ENCODE measurements at places on chromosomes 7 and 10.
A peak's percentile ranks its signal among the peaks of the same experiment; 100 is the strongest.

DNA sequence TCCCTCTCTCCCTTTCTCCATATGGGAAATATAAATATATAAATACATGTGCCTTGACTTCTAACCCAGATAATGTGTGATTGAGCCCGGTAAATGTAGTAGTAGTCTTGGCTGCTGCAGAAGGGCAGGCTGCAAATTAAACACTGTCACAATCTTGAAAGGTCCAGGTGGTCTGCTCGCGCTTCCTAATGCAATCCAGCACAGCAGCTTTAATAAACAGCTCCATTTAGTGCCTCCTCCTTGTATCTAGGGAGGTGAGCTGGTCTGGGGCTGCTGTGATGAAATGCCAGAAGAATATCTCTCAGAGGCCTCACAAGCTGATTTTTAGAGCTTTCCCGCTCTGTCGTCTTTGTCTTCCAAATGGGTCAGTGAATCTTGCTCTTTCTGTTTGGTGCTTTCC is 782 bp downstream of the POU6F2 start:
- no peak for DNase-seq

GRCh38 chr7:130356876-130357611 is 12.4 kb downstream of the CPA5 start:
- DNase-seq, result no peak

DNA sequence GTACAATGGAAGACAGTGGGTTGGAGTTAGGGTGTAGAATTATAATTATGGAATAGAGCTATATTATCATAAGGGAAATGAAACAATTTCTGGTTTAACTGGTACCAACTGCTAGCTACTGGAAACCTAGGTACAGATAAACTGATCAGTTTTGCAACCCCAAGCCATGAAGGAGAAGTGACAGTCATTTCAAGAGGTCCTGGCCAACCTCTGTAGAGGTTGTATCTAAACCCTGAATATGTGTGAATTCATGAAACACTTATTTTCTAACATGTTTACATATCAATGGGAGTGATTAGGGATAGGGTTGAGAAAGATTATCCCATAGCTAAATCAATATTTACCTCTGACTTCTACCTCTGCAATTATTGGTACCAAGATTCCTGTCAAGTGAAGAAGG is 29.9 kb upstream of the CC2D2B start:
- no peak for DNase-seq

- DNase-seq, result no peak
Measured at GRCh38 chr7:98097042-98097645, 9.5 kb upstream of the LMTK2 start.

- DNase-seq, result no peak
Measured at GRCh38 chr7:46948716-46949115, 633.2 kb downstream of the TNS3 start.

- DNase-seq, result peak; percentile 39
Measured at GRCh38 chr7:920351-921070, 34.0 kb downstream of the ADAP1 start.

DNA sequence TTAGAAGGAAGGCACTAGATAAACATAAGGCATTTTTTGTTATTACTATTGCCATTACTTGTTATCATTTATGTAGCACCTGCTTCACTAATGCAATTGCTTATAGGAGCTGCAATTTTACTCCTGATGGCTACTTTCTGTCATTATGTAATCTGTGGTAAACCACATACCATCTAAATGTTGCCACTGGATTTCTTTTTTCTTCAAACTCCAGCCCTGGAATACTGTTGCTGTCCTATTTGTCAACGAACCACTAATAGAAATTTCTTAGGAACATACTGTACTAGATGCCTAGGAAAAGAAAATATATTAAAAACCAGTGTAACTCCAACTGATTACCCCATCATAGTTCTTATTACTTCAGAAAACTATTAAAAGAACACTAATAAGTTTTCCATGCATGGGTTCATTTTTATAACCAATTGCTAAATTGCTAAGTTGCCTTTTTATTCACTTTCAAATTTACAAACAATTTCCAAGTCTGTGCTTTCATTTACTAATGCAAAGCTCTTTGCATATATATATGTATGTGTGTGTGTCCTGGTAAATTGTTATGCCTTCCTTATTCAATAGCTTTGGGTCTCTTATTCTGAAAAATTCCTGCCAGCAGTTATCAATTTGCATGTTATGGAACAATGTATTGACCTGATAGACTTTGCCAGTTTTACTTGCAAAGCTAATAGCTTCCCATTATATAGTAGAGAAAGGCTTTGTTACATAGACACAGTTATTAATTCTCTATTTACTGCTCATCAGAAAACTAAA is 287.4 kb downstream of the EXOC4 start:
- no peak for DNase-seq

DNA sequence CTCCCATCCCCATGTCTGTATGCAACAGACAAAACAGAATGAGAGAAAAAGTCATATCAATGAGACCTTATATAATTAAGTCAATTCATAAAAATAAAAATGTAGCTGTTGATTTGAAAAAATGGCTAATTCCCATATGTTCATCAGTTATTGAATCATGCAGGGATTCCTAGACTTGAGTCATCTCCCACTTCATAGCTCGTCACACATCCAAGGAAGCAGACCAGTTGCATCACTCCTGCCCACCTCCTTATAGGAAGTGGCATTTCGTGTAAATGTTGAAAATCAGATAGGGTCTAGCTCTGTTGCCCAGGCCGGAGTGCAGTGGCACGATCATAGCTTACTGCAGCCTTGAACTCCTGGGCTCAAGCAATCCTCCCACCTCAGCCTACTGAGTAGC is 56.1 kb upstream of the SH2B2 start:
- no peak for DNase-seq

- DNase-seq, result no peak
Measured at GRCh38 chr7:76054123-76055120, 6.5 kb downstream of the MDH2 start.

DNA sequence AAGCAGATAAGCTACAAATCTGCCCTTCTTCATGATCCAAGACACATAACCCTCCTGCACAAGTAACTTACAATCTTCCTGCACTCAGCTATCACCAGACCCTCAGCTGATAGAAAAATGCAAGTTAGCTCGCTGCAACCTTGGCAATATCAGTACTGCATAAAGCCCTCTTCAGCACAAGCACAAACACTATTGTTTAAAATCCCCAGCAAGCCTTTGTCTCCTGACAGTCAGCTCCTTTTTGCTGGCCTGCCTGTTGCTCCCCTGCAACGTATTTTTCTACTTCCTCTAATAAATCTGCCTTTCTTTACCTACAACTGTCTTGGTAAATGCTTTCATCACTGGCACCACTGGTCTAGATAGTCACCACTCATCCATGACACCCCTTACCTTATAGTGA is 59.8 kb downstream of the BAMBI start:
- no peak for DNase-seq

- DNase-seq, result no peak
Measured at GRCh38 chr10:88728107-88728763, 22.2 kb downstream of the LIPK start.

- DNase-seq, result no peak
Measured at GRCh38 chr10:77967611-77968022, 41.1 kb upstream of the DLG5 start.

DNA sequence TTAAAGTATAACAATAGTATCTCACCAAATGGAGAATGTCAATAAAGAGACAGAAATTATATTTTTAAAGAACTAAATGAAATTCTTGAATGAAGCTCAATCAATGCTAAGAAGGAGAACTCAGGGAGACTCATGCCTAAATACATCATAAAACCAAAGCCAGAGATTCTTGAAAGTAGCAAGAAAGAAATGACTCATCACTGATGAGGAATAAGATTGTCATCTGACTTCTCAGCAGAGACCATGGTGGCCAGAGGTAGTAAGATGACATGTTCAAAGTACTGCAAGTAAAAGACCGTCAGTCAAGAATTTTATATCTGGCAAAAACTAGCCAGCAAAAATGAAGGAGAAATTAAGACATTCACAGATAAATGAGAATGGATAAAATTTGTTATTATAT is 399.0 kb downstream of the GRID1 start:
- no peak for DNase-seq

DNA sequence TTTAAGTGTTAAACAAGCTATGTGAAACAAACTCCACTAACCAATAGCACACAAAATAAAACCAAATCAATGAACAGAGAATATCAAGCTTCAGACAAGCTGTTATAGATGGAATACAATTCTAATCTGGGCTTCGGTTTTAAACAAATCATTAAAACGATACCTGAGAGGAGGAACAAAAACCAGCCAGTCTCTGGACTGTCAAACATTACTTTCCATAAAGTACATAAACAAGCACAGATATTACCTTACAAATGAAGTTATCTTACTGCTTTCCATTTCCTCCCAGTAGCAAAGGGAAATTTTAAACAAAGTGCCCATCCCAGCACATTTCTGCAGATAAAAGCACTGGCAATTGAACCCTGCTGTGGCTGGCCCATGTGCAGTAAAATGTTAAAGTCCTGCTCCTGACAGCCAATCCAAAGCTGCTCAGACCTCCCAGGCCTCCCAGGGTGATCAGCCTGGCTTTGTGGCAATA is 128.0 kb downstream of the NRCAM start:
- no peak for DNase-seq

DNA sequence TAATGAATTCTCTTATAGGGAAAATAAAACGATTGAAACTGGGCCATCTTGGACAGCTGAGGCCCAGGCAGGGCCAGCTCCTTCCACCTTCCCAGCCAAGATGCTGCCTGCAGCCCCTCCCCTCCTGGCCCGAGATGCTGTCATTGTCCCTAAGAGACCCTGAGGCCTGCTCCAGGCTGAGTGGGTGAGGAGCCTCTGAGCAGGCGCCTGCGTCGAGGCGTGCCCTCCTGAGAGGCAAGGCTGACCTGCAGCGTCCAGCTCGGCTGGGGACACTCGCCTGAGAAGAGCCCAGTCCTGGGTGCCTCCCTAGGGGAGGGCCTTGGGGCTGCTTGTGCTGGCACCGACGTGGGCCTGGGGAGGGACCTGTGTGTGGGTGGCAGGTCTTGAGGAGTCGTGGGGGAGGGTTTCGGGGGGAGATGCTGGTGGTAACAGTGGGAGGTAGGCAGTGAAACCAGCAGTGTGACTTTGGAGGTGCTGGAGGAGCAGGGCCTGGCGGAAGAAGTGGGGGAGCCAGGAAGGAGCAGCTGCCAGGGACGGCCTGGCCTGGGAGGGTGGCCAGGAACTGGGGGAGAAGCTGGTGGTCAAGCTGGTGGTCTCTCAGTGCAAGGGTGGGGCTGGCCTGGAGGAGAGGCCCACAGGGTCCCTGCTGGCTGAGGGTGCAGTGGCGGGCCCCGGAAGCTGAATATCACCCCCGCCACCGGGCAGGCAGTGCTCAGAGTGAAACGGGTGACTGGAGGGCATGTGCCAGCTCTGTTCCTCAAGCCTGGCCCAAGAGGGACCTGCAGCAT is 7.9 kb downstream of the GPR146 start:
- peak; percentile 70 for DNase-seq

- no peak for DNase-seq
Measured at GRCh38 chr10:100790761-100791208, 45.4 kb downstream of the PAX2 start.

DNA sequence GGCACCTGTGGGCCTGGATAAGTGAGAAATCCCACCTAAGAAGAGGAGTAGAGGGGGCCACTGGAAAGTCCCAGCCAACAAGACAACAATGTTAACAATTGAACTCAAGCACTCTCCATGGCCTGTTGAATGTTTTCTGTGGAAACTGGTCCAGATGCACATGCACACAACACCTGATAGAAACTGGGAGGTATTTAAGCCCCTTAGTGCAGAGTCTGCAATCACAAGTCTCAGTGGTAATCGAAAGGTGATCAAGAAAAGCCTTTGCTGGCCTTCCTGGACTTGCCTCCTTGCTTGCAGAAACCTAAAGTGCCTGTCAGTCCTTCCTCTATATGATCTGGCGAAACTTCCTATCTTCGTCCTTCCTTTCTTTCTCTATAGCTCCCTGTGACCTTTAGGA is 30.6 kb upstream of the HNRNPH3 start:
- DNase-seq, result no peak

DNA sequence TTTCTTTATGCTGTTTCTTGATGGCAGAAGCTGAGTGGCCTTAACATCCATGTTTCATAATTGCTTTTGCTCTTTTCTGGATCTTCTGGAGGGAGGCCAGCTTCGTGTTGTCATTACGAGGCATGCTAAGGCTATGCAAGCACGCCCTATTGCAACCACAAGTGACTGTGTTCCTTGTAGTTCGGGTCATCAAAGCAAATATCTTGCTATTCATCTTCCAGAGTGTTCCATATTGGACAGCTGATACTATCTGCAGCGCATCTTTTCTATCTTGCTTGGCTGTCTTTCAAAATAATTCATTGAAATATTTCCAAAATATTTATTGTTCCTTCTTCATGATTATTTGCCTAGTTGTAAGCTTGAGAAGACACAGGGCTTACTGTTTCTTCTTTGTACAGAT is 5.0 kb downstream of the EPHB6 start:
- DNase-seq, result no peak

GRCh38 chr7:66454600-66455225 is 174.0 kb upstream of the KCTD7 start:
- DNase-seq, result no peak

- DNase-seq, result no peak
Measured at GRCh38 chr7:159035571-159036073, 109.0 kb downstream of the VIPR2 start.

GRCh38 chr7:112360681-112361080 is 89.6 kb upstream of the IFRD1 start:
- no peak for DNase-seq

- no peak for DNase-seq
Measured at GRCh38 chr10:89653410-89653869, 8.4 kb upstream of the PANK1 start.

- no peak for DNase-seq
Measured at GRCh38 chr7:2692543-2692942, 4.5 kb downstream of the AMZ1 start.

DNA sequence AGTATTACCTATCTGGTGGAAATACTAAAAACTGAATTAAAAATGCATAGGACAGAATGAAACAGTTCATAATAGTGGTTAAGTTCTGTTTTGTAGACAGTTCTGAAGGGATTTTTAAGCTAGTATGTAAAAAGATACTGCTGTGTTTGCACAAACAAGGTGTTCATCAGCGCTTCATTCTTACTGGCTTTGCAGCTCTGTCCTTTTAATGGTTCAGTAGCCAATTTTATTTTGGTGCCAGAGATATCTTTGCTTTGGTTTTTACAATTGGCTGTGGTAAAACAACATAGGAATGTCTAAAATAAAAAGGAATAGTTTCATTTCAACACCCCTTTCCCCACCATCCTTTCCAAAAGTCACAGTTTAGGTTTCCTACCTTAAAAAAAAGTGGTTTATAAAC is 33.0 kb downstream of the STAM start:
- no peak for DNase-seq

DNA sequence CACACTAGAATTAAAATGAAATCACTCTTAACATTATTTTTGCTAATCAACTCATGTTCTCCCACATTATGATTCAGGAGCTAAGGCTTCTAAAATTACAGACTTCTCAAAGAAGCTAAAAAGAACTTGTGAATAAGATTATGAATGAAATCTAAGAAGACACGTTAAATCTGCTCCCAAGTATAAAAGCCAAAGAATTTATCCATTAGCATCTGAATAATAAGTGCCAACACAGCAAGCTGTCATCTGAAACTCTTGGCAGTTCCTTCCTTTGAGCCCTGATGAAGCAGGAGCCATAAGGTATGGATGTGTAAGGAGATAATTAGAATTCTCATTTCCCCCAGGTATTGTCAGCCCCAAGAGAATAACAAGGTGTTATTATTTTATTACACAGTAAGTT is 50.3 kb downstream of the TPK1 start:
- DNase-seq, result no peak

GRCh38 chr7:111741811-111742240 is 179.5 kb upstream of the IMMP2L start:
- peak; percentile 70 for DNase-seq

GRCh38 chr10:87547734-87548311 is 43.1 kb downstream of the MINPP1 start:
- DNase-seq, result no peak
